ENCODE measurements at places on chromosomes 6 and 20. TPM values are rescaled to one million over a fixed set of nuclear protein-coding genes. Genes with fewer than 3 reads are reported as not detected.

DNA sequence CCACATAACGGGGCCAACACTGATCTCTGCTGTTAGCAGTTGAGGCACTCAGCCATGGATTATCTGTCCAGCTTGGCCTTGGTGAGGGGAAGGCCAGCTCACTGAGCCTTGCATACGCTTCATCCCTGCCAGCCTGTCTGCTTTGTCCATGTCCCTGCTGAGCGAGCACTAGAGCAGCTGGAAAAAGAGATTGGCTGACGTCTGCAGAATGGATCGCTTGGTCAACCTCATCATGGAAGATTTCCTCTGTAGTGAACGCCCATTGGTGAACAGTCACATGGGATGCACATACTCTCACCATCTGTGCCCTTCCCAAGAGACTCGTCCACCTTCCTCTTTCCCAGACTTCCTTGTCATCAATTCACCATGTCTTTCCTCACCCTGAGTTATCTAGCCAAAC, 26.9 kb downstream of the MUC22 start:
- no peak for DNase-seq

ATP5F1E gene
- total RNA-seq, result 50.4 TPM

DNA sequence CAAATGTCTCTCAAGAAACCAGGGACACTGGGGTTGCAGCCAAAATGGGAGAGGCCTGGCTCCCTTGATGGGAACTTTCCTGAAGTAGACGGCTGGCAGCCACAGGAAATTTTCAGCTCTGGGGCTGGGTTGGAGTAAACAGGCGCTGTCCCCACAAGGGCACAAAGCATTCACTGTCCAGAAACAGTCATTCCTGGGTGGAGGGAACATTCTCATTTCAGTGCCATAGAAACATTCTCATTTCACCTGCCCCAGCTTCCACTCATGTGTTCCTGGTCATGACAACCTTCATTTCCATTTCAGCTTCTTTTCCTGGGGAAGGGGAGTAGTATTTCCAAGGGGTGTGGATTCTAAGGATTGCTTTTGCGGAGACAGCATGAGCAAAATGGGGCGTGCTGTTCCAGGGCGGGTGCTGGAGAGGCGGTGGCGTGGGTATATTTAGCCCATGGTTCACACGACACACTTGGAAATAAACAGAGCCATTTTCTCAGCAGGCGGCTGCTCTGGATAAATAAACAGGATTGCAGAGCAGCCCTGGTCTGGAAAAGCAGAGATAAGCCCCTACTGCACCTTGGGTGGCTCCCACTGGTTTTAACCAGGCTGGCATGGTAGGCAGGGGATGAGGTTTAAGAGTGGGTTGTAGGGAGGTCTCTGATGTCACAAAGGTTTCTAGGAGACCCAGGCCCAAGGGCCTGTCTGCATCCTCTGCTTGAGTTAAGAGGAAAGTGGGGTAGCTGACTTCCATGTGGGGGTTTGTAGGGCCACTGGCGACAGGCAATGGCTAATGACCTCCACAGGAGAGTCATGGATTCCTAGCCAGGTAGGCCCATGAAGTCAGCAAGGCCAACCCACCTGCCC, 32.9 kb downstream of the COX4I2 start:
- no peak for DNase-seq

- no peak for DNase-seq
These were observed 243.0 kb upstream of the FOXQ1 start for GRCh38 chr6:1068905-1069304.

CYP24A1 gene
- total RNA-seq, result not detected

DNA sequence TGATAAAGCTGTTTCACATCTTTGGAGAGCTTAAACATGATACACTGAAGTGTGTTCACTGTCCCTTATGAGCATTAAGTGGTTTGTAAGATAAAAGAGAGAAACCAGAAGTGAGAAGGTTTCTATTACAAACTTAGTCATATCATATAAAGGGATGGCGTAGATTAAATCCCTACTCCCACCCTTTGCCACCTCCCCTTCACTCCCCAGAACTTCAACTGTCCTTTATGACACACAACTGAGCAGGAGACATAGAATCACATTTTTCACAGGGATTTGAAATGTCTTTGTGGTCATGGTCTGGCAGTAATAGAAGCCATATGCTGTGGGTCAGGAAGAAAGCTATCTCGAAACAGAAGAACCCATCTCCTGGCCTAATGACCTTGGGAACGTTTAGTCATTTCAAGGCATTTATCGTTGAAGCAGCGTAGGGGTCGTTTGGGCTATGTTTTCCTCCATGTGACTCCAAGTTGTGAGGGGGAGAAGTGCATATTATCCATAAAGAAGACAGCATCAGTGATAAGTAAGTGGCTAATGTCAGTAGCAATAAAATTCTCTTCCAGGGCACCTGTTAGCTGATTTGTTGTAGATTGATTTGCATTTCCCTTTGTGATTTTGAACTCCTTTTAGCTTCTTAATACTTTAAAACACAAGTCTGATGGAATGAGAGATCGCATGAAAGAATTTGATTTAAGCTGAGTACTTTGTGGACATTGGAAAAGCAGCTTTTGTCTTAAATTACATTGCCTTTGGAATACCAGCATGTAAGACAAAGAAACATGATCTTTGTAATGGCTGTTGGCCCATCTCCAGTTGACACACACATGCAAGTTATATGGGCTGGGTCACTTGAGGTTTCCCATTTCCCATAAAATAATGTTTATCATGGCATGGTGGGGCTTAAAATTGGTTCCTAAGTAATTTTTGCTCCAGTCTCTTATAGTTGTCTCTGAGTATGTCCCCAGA, 501.5 kb upstream of the FLRT3 start:
- no peak for DNase-seq

DOK5 gene
- total RNA-seq, result not detected

DNA sequence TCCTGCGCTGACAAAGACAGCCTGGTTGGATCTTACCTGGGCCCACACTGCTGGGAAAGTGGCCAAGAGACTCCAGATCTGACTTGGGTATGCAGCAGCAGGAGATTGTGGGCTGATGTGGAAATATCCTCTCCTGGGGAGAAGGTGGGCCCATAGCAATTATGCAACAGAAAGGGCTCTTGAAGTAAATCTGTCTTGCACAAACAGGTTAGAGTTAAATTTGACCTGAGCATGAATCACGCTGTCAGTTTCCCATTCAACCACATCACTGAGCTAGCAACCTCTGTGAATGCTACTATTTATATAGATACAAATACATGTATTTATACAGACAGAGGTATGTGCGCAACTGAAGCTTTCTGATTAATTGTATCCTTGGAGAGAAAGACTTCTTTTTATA, 28.3 kb upstream of the PDYN start:
- DNase-seq, result no peak

GRCh38 chr6:91486200-91486599, 899.3 kb upstream of the MAP3K7 start:
- no peak for DNase-seq

DNA sequence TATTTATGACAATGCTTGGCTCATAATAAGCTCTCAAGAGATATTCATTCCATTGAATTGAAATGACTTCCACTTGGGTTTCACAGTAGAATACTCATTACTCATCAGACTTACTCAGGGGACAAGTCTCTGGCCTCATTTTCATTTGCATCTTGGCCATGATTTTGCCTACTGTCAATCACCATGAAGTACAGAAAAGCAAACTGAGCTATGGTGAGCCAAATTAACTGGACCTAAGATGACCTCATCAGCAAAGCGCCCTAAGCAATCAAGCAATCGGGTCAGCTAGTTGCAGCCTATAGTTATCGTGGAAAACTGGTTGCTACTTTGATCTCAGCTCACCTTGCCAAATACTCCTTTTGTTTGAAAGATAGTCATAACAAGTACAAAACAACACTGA, 494.7 kb upstream of the SLC35B3 start:
- DNase-seq, result no peak

DNA sequence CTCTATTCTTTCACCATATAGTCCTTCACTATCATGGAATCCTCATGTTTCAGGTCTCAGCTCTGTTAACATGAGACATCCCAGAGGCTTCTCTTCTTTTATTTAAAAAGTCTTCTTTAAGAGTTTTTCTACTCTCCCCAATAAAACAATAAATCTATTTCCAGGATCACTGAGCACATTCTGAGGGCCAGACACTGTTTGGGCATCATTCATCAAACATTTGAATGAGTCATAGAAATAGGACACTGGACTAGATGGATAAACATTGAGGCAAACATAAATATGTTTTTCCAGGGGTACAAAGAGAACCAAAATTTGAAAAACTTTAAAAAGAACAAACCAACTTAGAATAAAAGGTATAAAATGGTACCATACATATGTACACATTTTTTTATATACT, 554.4 kb downstream of the KIF16B start:
- DNase-seq, result no peak

DNA sequence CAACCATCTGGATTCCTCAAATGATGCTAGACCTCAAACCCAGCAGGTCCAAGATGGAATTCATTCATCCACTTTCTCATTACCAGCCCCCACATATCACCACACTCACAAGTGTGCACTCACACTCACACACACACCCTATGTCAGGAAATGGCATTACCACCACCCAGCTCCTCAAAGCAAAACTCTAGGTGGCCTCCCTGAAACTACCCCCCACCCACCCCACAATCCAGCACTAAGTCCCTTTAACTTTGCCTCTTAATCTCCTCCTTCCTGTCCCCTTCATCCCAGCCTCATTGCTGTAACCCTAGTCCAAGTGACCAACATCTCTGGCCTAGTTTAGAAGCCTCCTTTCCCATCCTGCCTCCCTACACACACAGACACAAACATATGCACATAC, 109.4 kb downstream of the TNFAIP3 start:
- DNase-seq, result no peak

TRIM15 gene
- total RNA-seq, result not detected

DNA sequence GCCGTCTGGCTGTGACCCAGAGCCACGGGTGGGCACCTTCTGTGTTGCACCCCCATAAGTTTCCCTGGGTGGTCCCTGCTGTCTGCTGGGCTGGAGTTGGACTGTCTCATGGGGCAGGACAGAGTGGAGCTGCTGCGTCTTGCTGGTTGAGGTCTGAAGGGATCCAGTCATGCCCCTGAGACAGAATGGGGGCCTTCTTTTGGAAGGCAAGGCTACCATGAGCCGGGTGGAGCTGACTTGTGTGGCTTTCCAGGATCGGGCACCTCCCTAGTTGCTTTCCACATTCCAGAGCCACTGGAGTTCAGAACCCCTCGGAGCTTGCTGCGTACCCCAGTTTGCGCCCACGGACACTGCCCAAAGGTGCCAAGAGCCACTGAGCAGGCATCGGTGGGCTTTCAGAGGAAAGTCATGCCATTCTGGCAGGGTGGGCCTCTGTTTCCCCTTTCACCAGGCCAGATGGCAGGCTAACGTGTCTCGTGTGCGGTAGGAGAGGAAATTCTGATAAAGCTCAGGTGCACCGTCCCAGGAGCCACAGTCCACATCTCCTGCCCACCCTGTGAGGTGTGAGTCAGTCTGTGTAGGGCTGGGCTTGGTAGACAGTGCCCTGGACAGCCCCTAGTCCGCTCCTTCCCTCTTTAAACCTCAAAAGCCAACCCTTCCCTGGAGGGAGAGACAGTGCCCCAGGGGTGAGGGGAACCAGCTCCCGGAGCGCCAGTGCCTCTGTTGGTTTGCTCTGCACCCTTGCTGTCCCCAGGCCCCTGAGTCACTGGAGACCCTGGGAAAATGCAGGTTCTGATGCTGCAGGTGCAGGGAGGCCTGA, 125.3 kb downstream of the SYCP2 start:
- no peak for DNase-seq

DNA sequence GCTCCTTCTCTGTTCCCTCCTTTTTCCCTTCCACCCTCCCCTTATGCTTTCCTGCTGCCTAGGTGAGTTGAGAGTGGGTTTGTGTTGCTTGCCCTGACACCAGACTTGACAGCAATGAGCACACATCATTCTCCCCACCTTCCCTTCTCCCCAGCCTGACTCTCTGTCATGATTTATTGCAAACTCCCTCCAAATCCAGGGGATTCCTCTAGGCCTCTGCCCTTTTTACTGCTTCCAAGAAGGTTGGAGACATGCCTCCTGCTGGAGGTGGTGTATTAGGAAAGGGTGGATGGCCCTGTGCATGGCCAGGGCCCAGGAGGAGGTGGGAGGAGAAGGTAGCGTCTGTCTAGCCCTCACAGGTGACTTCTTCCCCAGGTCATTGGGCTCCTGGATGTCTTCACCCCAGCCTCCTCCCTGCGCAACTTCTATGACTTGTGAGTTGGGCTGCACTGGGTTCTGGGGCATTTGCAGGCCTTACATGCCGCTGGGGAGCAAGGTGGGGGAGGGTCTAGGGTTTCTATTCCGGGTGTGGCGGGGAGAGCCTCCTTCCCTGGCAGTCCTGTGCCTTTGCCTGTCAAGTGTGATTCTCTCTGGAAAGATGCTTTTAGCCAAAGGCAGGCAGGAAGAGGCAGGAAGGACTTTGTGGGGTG, 2.1 kb downstream of the MAPK13 start:
- no peak for DNase-seq

PAK5 gene
- total RNA-seq, result not detected

Data from CD8-positive, alpha-beta T cell (primary cell).